ENCODE measurements at places on chromosomes 6 and 20. TPM values are rescaled to one million over a fixed set of nuclear protein-coding genes. Genes with fewer than 3 reads are reported as not detected.

SLC17A5 gene
- 10.3 TPM for total RNA-seq

PNLDC1 gene
- total RNA-seq: not detected

CRIP3 gene
- total RNA-seq: 0.66 TPM

RPS6KA2 gene
- 0.07 TPM for total RNA-seq

RBPJL gene
- total RNA-seq: not detected

CALHM6 gene
- not detected for total RNA-seq

CTCFL gene
- total RNA-seq: not detected

ENPP3 gene
- total RNA-seq: not detected

LPA gene
- not detected for total RNA-seq

DDX43 gene
- not detected for total RNA-seq

OR2J3 gene
- total RNA-seq: not detected

C6orf118 gene
- 0.15 TPM for total RNA-seq

MDFI gene
- total RNA-seq: 0.74 TPM
